Head of caudate nucleus (tissue), 42 donors: ENCODE measurements at places on chromosomes 13 and 19.
A peak's percentile ranks its signal among the peaks of the same experiment; 100 is the strongest.

DNA sequence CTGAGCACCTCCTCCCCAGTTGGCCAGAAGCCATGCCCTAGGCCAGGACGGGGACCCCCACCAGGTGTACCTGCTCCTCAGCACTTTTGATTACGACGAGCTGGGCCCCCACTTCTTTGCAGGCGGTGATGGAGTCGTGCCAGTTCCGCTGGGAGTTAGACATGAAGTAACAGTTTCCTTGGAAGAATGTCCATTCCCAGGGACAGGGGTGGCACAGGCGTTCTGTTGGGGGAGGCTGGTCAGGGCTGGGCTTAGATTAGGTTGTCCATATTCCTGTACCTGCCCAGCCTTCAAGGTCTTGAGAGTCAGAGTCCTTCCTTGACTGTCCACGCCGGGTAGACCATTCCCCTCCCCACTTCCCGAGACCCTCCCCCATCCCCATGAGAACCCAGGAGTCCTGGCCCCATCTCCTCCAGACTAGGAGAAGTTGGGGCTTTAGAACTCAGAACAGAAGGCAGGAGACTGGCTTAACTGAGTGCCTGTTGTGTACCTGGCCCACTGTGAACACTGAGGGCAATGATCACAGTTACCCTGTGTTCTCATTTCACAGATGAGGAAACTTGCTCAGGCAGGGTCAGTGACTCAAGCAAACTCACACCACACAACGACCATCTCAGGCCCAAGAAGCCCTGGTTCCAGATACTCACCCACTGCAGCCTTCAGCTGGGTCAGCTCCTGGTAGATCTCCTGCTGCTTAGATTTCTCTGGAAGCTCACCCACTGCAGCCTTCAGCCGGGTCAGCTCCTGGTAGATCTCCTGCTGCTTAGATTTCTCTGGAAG lies 2.3 kb downstream of the CD209 start:
- DNase-seq: no peak

DNA sequence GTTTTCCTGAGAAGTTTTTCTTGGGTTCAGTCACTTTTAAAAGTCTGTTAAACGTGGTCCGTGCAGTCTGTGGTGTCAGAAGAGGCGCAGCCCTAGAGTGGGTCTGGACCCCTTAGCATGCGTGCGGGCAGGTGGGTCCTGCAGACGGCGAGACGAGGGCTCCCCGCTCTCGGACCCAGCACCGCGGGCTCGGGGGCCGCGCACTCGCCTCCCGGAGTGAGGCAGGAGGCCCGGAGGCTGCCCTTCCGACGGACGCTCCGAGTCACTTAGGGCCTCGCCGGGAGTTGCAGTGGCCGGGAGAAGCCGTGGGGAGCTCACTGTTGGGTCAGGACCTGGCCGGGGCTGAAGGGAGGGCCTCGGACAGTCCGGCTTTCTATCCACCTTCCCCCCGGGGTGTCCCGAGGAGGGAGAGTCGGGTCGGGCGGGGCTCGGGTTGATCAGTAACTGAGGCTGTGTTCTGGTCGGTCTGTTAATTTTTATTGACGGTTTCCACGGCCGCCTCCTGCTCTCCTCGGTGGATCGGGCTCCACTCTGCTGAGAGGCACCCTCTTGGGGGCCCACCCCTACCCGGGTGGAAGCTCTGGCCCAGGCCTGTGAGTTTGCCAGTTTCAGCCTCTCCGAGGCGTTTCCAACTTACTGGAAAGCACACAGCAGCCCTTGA lies 1.3 kb downstream of the PTBP1 start:
- DNase-seq: no peak

DNA sequence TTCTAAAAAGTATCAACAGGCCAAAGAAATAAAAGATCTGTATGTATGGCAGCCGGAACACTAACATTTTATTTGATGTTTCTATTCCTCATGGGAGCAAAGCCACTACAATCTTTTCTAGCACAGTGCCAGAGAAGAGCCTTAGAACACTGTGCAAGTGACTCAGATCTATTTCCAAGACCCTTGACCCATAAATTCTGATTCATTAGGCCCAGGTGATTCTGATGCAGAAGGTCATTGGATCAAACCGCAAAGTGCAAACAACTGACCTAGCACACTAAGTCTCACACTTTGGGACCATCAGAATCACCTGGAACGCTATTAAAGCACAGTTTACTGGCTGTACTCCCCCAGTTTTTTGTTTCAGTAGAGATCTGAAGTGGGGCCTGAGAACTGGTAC lies 87.6 kb downstream of the MYCBP2 start:
- no peak for DNase-seq

DNA sequence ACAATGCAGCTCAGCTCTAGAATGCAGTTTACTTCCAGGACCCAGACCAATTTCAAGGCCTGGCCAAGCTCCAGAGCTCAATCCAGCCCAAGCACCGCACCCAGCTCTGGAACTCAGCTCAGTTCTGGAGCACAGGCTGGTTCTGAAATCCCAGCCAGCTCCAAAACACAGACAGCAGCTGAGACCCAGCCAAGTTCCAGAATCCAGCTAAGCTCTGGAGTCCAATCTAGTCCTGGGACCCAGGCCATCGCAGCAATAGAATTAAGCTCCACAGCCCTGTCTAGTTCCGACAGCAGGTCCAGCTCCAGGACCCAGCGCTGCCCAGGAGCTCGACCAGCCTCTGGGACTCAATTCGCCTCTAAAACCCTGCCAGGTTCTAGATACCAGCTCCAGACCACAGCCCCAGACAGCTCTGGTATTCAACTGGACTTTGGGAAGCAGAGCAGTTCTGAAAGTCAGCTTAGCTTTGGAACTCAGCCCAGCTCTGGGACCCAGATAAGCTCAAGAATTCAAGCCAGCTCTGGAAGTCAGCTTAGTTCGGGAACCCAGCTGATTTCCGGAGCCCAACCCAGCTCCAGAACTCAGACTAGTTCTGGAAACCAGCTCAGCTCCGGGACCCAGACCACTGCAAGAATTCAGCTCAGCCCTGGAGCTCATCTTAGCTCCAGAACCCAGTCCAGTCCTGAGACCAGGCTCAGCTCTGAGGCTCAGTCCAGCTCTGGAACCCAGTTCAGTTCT lies 6.8 kb downstream of the GIPC3 start:
- no peak for DNase-seq

GRCh38 chr19:38031423-38031770 lies 124.4 kb downstream of the SIPA1L3 start:
- no peak for DNase-seq

- DNase-seq: no peak
These were observed 12.8 kb upstream of the MADCAM1 start for GRCh38 chr19:483332-484072.

DNA sequence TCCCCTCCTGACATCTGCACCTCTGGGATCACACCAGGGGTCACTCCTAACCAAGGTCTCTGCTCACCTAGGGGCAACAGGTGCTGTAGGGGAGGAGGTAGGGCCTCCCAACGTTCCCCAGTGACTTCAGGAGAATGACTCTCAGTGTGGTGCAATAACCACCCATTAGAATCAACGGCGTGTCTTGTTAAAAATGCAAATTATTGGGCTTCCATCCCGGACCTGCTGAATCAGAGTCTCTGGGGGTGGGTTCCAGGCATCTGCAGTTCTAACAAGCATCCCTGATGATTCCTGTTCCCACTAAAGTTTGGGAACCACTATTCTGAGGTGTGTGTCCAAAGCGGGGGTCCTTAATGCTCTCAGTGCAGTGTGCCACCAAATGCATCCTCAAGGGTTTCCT lies 84.6 kb downstream of the CRYL1 start:
- peak; percentile 31 for DNase-seq

GRCh38 chr13:75147946-75148345 lies 334.0 kb downstream of the TBC1D4 start:
- DNase-seq: no peak

- no peak for DNase-seq
These were observed 7.1 kb downstream of the CD37 start for GRCh38 chr19:49342291-49342721.

DNA sequence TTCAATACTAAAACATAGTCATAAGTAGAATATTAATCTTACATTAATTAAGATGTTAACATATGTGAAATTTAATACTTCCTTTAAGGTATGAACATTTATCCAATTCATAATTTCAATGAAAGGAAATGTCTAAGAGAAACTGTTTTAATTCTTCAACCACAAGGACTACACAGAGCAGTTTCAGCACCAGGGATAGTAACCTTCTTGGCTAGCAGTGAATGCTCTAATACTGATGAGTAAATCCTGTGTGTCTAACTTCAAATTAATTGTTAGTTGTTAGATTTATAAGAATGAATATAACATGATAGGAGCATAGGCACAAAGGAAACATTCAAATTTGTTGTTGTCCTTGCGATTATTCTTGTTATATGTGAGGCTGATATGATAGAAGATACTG lies 15.6 kb upstream of the NBEA start:
- DNase-seq: no peak

DNA sequence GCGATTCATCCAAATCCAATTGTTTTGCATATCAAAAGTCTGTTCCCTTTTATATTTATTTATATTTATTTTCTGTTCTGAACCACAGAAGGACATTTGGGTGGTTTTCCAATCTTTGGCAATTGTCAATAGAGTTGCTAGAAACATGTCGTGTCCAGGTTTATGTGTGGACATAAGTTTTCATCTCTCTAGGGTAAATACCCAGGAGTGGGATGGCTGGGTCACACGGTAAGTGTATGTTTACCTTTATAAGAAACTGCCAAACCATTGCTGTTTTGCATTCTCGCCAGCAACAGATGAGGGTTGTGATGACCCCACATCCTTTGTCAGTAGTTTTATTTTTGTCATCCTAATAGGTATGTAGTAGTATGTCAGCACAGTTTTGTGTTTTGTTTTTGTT lies 12.5 kb downstream of the AP1M1 start:
- DNase-seq: no peak

DNA sequence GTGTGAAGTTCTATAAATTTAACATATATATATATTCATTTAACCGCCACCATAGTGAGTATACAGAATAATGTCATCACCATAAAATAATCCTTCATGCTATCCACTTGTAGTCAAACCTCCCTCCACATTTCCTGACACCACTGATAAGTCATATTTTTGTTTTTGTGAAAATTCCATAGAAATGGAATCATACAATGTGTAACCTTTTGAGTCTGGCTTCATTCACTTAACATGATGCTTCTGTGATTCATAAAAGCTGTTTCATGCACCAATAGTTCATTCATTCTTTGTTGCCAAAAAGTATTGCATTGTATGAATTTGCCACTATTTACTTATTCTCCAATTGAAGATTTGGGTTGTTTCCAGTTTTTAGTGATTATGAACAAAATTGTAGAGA lies 497.5 kb upstream of the PCDH20 start:
- no peak for DNase-seq

- DNase-seq: no peak
These were observed 10.1 kb downstream of the URI1 start for GRCh38 chr19:29952177-29952576.

DNA sequence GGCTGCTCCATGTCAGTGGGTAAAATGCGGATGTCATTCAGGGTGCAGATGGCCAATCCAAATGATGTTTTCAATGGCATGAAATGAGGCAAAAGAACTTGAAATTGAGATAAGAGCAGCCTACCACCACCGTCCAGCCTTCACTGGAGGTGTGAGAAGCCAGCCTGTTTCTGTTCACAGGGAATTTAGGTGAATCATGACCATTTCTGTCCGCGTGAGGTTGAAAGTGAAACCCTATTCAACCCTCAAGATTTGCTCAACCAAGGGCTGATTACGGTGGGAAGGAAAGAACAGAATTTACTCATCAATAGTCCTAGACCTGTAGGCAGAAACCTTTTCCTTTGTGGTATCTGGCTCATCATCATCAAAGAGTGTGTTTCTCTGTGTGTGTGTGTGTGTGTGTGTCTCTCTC lies 370.7 kb downstream of the COG6 start:
- DNase-seq: no peak

DNA sequence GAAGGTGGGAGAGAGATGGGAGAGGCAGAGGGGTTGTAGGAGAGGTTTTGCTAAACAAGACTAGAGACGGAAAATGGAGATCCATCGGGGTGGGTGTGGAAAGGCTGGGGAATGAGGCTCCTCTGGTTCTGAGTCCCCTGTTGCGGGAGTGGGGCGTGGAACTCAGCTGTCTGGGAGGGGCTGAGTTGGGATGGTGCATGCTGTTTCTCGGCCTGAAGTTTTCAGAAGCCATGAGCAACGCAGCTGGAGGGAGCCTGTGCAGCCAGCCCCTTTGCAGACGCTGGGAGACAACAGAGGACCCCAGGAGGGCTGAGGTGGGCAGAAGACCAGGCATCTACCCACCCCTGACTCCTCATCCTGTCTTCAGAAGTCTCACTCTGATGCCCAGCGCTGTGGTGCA lies 7.4 kb upstream of the GIPR start:
- DNase-seq: no peak

- DNase-seq: no peak
These were observed 13.1 kb upstream of the HIF3A start for GRCh38 chr19:46283771-46284170.

DNA sequence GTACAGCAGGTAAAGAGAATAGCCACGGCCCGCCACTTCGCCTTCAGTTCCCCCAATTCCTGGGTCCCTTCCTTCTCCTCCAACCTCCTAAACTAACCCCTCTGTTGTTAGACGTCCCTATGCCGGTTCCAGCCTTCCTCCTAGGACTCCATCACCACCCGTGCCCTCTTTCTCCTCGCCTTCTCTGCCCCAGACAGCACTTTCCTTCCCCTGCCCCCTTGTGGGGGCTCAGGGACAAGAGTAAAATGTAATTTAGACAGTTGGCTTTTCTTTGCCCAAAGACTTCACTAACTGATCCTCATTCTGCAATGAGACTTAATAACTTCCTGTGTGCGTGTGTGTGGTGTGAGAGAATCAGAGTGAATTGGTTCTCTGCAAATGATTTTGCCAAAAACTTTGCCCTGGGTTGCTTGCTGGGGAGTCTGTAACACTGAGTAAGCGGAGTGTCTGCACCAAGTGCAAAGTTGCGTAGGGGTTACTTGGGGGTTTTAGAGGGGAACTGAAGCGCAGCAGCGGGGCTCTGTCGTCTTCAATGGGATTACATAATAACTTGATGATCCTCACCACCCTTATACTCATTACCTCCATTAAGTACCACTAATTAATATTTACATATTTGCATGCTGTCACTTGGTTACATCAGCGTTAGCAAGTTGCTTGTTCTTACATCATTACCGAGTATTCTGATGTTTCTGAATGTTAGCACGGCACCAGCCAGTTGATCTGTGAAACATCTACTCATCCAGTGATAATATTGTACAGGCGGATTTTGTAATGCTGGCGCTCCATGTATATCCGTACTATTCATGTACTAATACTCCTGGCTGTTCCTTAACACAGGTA lies 19.9 kb upstream of the SGCG start:
- DNase-seq: no peak
